ENCODE measurements at places on chromosomes 12 and 14.

- no peak for DNase-seq
Observed at GRCh38 chr14:93017898-93018297, 94.9 kb downstream of the CHGA start.

DNA sequence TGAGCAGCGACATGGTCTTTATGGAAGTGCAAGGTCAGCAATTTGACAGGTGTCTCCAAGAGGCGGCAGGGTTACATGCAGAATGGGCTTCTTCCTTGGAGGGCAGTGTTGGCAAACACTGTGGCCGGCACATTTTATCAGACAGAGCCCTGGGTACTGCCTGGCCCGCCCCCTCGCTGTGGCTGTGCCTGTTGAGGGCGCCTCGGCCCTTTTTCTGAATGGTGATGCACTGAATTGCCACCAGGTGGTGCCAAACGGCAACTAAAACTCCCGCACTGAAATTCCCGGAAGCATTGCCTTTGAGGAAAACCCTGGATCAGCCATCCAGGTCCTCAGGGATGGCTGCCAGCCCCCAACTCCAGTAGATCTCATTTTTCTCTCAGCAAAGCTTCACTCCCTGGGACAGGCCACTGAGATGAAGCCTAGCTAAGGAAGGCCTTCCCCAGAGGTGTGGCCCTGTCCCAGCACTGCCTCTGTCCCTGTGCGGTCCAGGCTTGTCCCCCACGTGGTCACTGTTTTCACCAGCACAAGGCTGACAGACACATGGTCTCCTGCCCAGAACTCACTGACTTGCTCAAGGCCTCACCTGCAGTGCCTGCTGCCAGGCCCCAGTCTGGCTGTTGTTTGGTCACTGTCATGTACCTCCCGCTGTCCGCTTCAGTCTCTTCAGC, 73.6 kb downstream of the TESC start:
- DNase-seq: peak; percentile 21

DNA sequence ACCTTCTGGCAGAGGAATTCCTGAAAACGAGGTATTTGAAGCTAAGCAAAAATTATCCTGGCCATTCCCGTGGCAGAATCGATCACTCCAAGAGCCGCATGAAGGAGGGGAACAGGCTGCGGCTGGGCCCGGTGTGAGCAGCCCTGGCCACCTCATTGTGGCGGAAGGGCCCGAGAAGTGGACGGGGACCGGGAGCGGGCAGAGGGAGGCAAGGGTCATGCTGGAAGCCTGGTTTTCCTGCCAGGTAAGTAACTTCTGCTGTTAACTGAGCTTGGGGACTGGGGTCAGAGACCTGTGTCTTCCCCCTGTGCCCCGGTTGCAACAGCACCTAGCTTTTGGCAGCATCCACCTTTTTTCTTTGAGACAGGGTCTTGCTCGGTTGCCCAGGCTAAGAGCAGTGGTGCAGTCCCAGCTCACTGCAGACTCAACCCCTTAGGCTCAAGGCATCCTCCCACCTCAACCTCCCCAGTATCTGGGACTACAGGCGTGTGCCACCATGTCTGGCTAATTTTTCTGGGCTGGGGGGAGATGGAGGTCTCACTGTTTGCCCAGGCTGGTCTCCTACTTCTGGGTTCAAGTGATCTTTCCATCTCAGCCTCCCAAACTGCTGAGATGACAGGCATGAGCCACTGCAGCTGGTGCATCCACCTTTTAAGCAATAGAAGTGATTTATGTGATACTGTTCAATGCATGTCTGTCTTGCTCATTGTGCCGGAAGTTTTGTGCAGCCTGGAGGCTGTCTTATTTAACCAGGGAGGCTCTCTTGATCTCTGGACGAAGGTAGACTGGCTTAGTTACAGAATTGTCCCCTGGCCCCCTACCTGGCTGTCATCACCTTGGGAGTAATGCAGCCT, 174.0 kb upstream of the MYL2 start:
- no peak for DNase-seq

- DNase-seq: no peak
Observed at GRCh38 chr12:42221726-42222125, 16.3 kb downstream of the YAF2 start.

DNA sequence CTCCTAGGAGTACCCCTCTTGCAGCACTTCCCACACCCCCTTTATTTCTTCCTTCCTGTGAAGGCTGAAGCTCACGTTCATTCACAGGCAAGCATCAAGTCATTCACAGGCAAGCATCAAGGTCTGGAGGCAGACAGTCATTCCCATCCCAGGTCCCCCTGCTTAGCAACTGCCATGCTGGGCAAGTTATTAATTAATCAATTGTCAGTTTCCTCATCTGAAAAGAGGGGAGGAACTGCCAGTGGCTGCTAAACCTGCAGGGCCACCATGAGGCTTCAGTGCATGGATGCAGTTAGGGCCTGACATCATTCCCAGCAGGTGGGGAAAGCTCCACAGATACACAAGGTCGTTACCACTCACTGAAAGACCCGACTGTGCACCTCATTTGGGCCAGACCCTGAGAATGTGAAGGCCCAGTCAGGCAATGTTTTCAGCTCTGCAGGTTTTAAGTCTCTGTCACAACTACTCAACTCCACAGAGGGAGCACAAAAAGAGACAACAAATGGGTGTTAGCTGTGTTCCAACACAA, 85.0 kb upstream of the GPR68 start:
- no peak for DNase-seq

GRCh38 chr12:8078398-8078797, 3.7 kb upstream of the NECAP1 start:
- DNase-seq: peak; percentile 7

GRCh38 chr12:30795410-30796312, 40.9 kb upstream of the CAPRIN2 start:
- DNase-seq: peak; percentile 7

All from activated naive CD4-positive, alpha-beta T cell (primary cell).